ENCODE measurements at places on chromosomes 1 and 21. TPM values are rescaled to one million over a fixed set of nuclear protein-coding genes. Genes with fewer than 3 reads are reported as not detected.
A peak's percentile ranks its signal among the peaks of the same experiment; 100 is the strongest.

CFAP45 gene
- 0.41 TPM for total RNA-seq

LDLRAD2 gene
- total RNA-seq: not detected

- peaks cover 6% of the 10 kb centered on the region for H3K36me3 ChIP-seq
- H3K27me3 ChIP-seq: no peaks in the 10 kb centered on the region
- H3K4me3 ChIP-seq: peak overlapping the region; percentile 50
These were observed 61.5 kb downstream of the TOR3A start for GRCh38 chr1:179143322-179143721.

DNA sequence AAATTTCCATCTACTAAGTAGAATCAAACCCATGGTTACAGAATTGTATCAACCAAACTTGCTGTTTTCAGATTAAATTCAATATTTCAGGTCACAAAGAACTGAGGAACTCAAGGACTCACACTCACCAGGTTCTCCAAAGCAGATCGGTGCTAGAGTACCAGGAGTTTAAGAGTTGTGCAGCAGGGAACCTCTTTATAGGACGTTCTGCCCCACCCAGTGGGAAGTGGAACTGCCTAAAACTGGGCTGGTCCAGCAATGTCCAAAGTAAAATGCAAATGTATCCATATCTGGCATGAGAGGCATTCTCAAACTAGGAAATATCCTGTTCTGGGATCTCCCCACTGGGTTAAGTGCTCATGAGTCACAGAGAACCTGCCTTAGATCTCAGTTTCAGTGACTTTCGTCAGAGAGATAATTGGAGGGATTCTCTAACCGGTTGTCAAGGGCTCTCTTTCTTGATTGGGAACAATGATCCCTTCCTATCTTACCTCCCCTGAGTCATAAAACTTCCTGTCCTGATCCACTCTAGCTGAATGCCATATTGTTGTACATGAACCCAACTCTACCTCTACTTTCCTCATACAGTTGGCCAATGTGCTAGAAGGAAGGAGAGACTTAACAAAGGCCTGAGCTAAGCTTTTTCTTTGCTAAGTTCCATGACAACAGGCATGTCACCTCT lies at the start of gene SPRR2D:
TSS of gene SPRR2D (minus strand) at position 171 of the 682 bp plus-strand sequence. CDS start 774 bp downstream, outside the sequence.
- DNase-seq: no peak
- H3K27ac ChIP-seq: no peak within 1 kb of the TSS
- no peaks in the 10 kb centered on the region for H3K27me3 ChIP-seq
- no peak within 1 kb of the TSS for H3K4me3 ChIP-seq
- no peaks in the 10 kb centered on the region for H3K36me3 ChIP-seq

DNA sequence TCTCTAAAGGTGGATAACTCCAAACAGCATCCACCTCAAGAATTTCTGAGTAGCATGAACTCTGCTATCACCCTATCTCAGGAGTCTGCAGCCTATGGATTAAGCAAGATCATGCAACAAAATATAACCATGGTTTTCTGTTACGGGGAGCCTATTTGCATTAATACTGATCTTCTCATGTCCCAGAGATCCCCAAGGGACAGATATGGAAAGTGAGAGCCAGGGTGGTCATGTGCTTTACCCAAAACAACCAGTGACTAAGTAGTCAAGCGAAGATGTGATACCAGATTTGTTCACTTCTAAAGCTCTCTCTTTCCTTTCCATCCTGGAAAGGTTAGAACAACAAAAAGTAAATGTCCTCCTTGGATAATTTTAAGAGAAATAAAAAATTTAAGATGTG lies 125.1 kb downstream of the PRRX1 start:
- no peak overlapping the region for H3K4me3 ChIP-seq
- H3K4me1 ChIP-seq: no peaks in the 10 kb centered on the region
- no peak for DNase-seq
- H3K27ac ChIP-seq: no peak overlapping the region
- no peaks in the 10 kb centered on the region for H3K27me3 ChIP-seq

DNA sequence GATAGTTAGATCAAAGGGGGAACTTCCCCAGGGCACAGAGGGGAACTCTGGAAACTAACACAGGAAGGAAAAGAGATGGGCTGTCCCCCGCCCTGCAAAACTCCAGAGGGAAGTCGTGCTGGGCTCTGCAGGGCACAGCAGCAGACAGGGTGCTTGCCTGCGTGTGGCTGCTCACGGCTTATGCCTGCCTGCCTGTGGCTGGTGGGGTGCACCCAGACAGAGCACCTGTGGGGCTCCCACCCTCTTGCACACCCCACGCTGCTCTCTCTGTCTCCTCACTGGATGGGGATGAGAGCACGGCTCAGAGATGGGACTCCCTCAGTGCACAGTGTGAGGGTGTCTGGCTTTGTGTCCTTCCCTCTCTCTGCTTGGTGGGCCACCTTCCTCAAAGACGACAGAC lies 13.5 kb upstream of the ETV3L start:
- no peak overlapping the region for H3K27ac ChIP-seq
- H3K27me3 ChIP-seq: peaks cover 21% of the 10 kb centered on the region
- H3K4me3 ChIP-seq: no peak overlapping the region
- no peaks in the 10 kb centered on the region for H3K36me3 ChIP-seq

OR2L8 gene
- not detected for total RNA-seq

DNA sequence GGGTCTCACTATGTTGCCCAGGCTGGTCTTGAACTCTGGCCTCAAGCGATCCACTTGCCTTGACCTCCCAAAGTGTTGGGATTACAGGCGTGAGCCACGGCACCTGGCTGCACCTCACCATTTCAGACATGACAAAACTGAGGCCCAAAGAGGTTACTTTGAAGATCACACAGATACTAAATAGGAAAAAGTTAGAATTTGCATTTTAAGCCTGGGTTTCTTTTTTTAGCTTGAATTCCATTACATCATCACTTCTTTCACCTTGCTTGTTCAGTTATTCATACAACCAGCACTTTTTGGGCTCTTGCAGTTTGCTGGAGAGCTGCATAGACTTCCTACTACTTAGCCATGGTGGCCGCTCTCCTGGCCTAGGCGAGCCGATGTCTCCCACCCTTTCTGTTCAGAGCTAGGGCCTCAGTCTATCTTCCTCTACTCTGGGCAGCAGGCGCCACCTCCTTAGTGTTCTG lies 16.3 kb upstream of the CD2 start:
- no peak overlapping the region for H3K27ac ChIP-seq
- no peaks in the 10 kb centered on the region for H3K4me1 ChIP-seq
- no peaks in the 10 kb centered on the region for H3K36me3 ChIP-seq
- no peak overlapping the region for H3K4me3 ChIP-seq

SPATA46 gene
- total RNA-seq: not detected

- H3K4me1 ChIP-seq: peaks cover 84% of the 10 kb centered on the region
- peak; percentile 79 for DNase-seq
- peak overlapping the region; percentile 6 for H3K27ac ChIP-seq
- H3K27me3 ChIP-seq: no peaks in the 10 kb centered on the region
- no peak overlapping the region for H3K4me3 ChIP-seq
- H3K36me3 ChIP-seq: no peaks in the 10 kb centered on the region
These were observed 1.1 kb downstream of the LAMB3 start for GRCh38 chr1:209651138-209651587.

- H3K36me3 ChIP-seq: no peaks in the 10 kb centered on the region
- no peak for DNase-seq
- no peaks in the 10 kb centered on the region for H3K27me3 ChIP-seq
- no peaks in the 10 kb centered on the region for H3K4me1 ChIP-seq
- no peak overlapping the region for H3K27ac ChIP-seq
These were observed 46.4 kb upstream of the RGS1 start for GRCh38 chr1:192529031-192529755.

DNA sequence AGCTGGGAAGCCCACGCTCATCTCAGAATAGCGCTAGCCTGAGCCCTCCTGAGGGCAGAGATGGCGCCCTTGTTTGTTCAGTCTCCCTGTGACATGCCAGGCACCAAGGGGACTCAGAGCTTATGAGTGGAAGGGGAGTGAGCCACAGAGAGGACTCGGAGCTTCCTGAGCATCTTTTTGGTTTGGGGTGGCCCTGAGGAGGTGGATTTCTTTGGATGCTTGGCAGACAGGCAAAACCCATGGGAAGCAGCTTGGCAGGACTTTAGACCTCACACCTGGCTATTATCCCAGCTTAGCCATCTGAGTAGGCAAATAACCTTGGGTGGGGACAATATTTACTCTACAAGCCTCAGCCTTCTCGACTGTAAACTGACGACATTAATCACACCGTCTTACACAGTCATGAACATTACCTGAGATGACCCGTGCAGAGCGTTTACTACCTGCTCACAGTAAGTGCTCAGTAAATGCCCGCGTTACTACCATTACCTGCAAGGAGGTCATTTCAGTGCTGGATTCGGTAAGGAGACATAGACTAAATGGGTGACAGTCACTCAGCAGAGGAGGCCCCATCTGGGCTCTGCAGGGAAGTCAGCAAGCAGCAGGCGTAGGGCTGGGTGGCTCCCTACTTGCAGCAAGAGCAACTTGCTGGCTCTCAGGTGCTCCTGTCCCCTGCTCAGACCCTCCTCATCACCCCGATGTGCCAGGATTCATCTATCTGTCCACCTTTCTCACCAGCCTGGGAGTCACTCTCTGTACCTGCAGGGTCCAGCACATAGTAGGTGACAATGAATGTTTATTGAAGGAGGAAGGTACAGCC lies 54.9 kb downstream of the KLHDC7A start:
- H3K27me3 ChIP-seq: peaks cover 33% of the 10 kb centered on the region
- H3K4me1 ChIP-seq: no peaks in the 10 kb centered on the region
- DNase-seq: no peak
- H3K4me3 ChIP-seq: no peak overlapping the region
- no peak overlapping the region for H3K27ac ChIP-seq

DNA sequence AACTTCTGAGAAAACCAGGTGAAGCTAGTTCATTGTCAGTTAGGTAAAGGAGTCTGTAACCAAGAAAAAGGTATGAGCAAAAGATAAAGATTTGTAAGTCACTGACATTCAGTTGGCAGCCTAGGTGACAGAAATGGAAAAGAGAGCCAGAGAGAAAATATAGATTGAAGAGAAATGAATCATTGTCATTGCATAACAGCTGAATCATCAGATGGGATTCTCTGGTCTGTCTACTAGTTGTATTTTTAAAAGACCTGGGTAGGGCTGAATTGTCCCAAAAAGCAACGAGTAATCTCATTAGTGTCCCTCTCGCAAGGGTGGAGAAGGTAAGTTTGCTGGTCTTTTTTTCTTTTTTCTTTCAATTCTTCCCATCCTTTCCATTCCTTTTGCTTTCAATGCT lies 36.6 kb downstream of the PTGS2 start:
- no peaks in the 10 kb centered on the region for H3K4me1 ChIP-seq
- no peak for DNase-seq
- H3K27ac ChIP-seq: no peak overlapping the region
